SHP77 (cell line): ENCODE measurements at places on chromosomes 6 and 20.

DNA sequence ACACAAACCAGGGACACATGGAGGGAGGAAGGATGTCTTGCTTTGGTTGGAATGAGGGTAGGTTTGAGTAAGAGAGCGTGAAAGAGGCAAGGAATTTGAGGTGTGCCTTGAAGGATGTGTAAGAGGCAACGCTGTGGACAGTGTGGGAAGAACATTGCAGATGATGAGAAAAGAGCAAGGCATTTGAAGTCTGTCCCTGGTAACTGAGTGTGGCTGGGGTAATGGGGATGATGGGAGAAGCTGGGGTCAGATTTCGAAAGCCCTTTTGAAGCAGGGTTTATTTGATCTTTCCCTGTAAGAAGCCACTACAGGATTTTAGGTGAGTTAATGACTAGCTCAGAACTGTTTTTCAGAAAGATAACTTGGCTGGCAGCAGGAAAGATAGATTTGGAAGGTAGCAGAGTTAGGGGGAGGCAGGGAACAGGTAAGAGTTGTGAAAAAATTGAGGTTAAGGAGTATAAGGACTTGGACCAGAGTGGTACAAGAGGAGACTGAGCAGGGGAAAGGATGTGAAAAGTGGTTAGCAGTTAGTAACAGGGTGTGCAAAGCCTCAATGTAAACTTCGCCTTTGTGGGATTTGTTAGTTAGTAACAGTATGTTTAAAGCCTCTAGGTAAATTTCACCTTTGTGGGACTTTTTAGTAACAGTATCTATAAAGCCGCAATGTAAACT, 17.7 kb downstream of the UTRN start:
- no peak for DNase-seq

DNA sequence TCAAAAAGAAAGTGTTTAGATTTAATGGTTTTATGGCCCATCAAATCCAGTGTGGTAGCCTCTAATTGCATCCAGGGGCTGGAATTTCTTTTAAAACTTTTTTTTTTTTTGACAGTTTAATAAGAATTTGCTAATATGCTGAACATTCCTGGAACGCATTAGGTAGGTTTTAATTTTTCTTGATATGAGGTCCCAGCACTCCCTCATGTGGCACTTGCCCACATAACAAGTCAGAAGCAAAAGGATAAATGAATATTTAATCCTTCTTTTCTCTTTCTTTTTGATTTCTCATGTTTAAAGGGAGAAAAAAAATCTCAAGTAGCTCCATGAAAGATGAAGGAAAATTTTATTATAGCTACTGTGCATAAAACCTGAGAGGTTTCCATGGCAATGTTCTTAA, 13.5 kb downstream of the HAO1 start:
- DNase-seq, result peak; percentile 41

GRCh38 chr6:121040831-121041230, 293.4 kb downstream of the TBC1D32 start:
- DNase-seq, result no peak

- DNase-seq, result no peak
Observed at GRCh38 chr6:142853244-142854180, 91.5 kb downstream of the HIVEP2 start.

- DNase-seq, result no peak
Observed at GRCh38 chr20:52234302-52235045, 42.9 kb upstream of the ZFP64 start.

DNA sequence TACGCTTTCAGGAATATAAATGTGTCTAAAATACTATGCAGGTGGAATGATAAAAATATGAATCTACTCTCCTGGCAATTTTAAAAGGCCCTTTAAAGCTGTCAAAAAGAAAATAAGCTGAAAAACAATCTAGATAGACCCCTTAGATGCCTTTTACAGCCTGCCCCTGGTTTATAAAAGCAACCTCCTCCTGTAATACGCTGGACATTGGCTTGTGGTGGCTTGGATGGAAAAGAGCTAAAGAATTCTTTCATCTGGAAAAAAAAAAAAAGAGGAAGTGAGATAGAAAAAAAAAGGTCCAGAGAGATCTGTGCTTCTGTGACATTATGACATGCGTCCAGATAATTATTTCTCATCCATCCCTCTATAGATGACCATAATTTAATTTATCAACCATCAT, 115.9 kb upstream of the NRSN1 start:
- DNase-seq, result no peak

DNA sequence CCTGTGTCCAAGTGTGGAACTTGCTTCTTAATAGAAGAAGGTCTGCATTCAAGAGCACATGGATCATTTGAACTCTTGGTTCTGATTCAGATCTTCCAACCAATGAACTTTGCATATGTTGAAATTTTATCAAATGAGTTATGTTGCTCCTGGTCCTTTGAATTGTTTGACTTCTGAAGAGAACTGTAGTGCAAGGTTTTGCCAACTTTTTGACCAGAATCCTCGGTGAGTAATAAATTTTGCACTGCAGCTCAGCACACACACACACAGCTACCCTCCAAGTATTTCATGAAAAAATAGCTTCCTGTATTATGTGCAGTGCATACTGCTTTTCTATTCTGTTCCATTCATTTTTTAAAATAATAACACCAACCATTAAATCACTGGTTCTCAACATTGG, 67.5 kb downstream of the BFSP1 start:
- no peak for DNase-seq

DNA sequence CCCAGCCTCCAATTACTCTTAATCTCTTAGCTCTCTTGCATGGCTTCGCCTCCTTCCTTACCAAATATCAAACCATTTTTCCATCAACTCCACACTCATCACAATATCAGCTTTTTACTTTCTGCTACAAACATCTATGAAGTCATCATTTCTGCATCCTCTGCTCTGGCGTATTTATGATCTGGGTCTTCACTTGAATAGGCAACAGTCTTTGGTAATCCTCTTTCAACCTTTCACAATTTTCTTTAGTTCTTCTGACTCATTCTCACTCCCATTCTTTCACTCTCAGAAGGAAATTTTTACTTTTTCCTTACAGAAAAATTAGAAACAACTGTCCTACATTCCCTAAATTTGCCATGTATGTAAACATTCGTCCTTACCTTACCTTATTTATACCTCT, 522.4 kb downstream of the HDGFL1 start:
- DNase-seq, result no peak

GRCh38 chr20:17622851-17623508, 53.1 kb downstream of the DSTN start:
- DNase-seq, result no peak

DNA sequence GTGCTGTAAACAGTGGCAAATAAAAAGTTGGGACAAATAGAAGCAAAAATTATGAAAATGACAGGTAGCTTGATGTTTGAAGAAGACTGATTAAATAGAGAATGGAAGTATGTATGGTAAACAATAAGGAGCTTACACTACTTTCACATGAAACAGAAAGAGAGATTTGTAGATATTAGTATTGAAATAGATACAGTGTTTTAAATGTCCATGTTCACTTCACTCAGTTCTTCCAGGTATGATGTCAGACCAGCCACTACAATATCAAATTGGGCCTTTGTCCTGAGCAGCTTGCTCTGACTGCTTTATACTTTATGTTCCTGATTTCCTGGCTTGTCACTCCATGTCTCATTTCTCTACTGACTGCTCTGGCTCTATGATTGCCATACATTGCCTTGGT, 107.5 kb downstream of the CENPW start:
- DNase-seq, result no peak

- peak; percentile 21 for DNase-seq
Observed at GRCh38 chr6:56314683-56315523, 67.5 kb upstream of the COL21A1 start.

- DNase-seq, result peak; percentile 68
Observed at GRCh38 chr6:3031857-3032640, 32.4 kb downstream of the NQO2 start.

DNA sequence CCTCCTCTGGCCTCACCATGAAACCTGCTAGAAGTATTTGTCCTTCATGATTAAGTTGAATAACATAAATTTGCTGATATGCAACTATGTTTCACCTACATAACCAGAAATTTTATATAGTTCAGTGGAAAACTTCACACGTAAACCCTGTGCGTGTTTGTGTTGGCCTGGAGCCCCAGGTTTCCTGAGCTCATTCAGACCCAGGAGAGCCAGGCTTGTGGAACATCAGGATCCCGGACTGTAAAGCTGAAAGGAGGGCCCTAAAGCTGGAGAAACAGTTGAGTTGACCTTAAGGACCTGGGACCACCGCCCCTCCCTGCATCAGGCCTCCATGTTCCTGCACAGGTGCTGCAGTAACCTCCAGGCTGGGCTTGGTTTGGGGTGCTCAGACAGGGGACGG, 3.1 kb upstream of the SPATS1 start:
- DNase-seq, result no peak

DNA sequence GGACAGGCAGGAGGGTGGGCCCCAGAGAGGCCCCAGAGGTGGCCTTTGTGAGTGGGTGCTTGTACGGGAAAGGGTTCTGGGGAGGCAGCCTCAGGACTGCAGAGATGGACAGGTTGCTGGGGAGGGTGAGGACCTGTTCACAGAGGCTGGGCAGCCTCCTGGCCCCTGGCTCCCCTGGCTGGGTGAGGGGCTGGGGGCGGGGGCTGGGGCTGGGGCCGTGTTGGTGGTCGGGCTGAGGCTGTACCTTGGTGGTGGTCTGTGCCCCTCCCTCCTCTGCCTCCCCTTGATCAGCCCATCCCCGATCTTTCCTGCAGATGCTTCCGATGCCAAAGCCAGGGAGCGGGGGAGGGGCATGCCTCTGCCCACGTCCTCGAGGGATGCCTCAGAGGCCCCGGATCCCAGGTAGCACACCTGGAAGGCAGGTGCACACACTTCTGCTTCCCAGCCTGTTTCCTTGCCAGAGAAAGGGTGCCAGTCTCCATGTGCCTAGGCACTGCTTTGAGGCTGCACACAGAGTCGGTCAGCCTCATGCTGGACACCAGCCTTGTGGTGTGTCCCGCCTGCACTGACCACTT, 4.8 kb downstream of the TCEA2 start:
- no peak for DNase-seq

GRCh38 chr20:6920991-6921613, 153.6 kb downstream of the BMP2 start:
- DNase-seq, result no peak
